ENCODE measurements at places on chromosomes 12 and 14. TPM values are rescaled to one million over a fixed set of nuclear protein-coding genes. Genes with fewer than 3 reads are reported as not detected.

The SLC5A8 gene
- total RNA-seq = not detected

DNA sequence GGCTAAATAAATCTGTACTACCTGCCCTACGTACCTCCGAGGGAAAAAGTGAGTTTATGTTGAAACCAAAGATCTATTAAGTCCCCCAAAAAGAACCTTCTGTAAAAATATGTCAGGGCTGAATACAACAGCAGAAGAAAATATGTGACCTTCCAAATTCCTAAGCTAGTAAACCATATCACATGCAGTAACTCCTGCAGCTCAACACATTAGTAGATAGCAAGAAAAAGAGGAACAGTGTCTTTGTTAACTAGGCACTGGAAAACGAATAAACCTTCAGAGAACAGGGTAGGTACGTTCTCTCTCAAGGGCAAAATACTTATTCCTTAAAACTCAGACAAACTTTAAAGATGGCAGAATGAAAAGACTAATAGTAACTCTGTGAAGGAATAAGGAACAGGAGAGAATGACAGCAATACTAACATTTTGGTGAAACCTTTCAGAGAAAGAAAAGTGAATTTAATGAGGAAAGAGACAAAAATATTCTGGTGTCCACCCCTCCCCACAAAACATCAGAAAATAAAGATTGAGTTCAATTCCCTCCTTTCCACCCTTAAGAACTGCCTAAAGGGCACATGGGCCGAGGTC lies 18.0 kb downstream of the CBX5 start:
- H3K27ac ChIP-seq = peak overlapping the region; percentile 86
- peaks cover 44% of the 10 kb centered on the region for H3K4me1 ChIP-seq
- peaks cover 5% of the 10 kb centered on the region for H3K27me3 ChIP-seq
- no peak for DNase-seq
- H3K4me3 ChIP-seq = peak overlapping the region; percentile 52

GRCh38 chr14:31270196-31270772 lies 62.7 kb upstream of the HECTD1 start:
- H3K4me1 ChIP-seq = no peaks in the 10 kb centered on the region
- peaks cover 2% of the 10 kb centered on the region for H3K27me3 ChIP-seq
- no peak overlapping the region for H3K27ac ChIP-seq
- no peak for DNase-seq

The STAB2 gene
- not detected for total RNA-seq

The USP44 gene
- total RNA-seq = 2.7 TPM

DNA sequence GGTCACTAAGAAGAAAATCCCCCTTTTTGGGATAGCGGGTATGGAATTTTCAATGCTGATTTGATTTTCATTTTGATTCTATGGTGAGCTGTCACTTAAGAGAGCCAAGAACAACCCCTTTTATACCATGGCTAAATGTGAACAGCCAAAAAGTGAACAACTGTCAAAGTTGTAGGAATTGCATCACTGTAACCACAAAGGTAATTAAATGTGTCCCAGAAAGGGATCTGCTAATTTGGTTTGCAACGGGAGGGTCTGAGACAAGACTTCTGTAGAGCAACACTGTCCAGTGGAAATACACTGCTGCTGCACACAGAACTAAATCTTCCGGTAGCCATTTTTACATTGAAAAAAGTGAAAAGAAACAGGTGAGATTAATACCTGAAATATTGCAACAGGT lies 14.6 kb downstream of the CHST11 start:
- H3K4me1 ChIP-seq = peaks cover 5% of the 10 kb centered on the region
- no peaks in the 10 kb centered on the region for H3K27me3 ChIP-seq
- no peak overlapping the region for H3K27ac ChIP-seq
- no peak for DNase-seq
- no peaks in the 10 kb centered on the region for H3K36me3 ChIP-seq

All from glutamatergic neuron (in vitro differentiated cells).